Urinary bladder (tissue), 4 donors: ENCODE measurements at places on chromosomes 6 and 20. TPM values are rescaled to one million over a fixed set of nuclear protein-coding genes. Genes with fewer than 3 reads are reported as not detected.
A peak's percentile ranks its signal among the peaks of the same experiment; 100 is the strongest.

Gene BPIFA3
- polyA plus RNA-seq = not detected

Gene BTN1A1
- not detected for polyA plus RNA-seq

GRCh38 chr20:37697314-37697713 lies 3.5 kb downstream of the CTNNBL1 start:
- DNase-seq = no peak

GRCh38 chr6:107735906-107736635 lies 88.0 kb downstream of the SCML4 start:
- no peak for DNase-seq

GRCh38 chr6:23218751-23219150 lies 649.4 kb downstream of the HDGFL1 start:
- no peak for DNase-seq

DNA sequence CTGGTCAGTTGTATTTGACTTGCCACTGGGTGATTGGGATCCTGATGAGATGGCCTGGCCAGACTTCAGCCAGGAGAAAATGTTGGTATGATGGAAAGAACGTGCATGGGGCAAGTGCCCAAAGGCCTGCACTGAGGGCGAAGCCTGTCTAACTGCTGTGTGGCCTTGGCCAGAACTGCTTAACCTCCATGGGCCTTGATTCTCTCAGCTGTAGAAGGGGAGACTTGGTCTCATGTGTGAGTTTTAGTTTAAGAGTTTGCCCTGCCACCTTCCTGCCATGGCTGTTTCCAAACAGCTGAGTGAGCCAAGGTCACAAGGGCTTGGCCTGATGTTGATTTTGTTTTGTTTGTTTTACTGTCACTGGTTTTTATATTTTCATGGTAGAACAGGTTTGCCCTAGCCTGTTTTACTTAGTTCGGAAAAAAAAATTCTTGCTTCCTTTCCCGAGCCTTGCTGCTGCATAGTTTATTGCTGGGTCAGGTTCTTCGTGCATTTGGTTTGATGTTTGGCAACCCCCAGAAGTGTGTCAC lies 35.3 kb downstream of the DSTN start:
- DNase-seq = peak; percentile 37

DNA sequence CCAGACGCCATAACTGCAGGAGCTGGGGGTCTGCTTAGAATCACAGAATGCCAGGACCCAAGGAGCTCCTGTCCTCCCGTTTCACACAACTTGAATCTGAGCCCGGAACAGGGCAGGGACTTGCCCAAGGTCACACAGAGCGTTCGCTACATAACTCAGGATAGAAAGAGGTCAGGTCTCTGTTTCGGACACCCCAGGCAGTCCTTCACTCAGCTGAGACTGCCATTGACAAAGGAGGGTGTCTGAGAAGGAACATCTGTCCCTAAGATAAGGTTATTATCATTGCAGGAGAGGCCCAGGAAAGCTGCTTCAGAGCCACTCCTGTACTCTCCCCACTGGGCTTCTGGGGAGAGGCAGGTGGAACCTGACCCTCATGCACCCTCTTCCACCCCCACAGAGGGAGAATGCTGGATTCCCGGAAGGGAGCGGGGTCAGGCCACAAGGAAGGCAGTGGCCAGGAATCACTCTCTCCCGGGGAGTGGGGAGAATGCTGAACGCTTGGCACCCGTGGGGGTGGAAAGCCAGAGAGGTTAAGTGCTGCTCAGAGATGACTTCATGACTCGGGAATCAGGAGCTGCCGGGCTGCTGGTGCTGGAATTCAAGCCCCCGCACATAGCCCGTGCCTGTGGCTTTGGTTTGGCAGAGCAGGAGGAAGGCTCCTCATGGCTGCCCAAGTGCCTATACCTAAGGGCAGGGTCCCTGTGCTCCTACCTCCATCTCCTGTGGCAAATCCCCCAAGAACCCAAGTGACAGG lies 10.7 kb downstream of the SDC4 start:
- no peak for DNase-seq

GRCh38 chr6:56650191-56650590 lies 7.5 kb upstream of the DST start:
- no peak for DNase-seq

- DNase-seq = no peak
These were observed 96.3 kb downstream of the NFATC2 start for GRCh38 chr20:51446230-51446629.
